NCI-H226 (cell line): ENCODE measurements at places on chromosomes 2 and 18.
A peak's percentile ranks its signal among the peaks of the same experiment; 100 is the strongest.

DNA sequence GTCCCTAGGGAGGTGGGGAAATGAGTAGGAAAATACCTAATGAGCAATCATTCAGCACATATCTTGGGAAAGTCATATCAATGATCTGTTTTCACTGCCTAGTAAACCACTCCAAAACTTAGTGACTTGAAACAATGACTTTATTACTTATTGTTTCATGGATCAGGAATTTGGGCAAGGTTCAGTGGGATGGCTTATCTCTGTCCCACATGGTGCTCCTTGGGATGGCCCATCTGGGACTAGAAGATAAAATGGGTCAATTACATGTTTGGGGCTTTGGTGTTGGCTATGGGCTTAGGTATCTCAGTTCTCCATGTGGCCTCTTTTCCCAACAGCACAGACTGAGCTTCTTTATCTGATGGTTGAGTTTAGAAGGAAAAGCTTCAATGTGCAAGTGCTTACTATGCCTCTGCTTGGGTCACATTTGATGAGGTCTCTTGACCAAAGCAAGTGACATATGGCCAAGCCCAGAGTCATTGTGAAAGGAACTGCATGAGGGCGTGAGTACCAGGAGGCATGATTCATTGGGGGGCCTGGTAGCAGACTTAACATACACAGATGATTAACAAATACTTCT is 218.1 kb upstream of the TNP1 start:
- DNase-seq, result no peak

GRCh38 chr2:121501554-121501953 is 29.1 kb upstream of the RNU4ATAC start:
- no peak for DNase-seq

DNA sequence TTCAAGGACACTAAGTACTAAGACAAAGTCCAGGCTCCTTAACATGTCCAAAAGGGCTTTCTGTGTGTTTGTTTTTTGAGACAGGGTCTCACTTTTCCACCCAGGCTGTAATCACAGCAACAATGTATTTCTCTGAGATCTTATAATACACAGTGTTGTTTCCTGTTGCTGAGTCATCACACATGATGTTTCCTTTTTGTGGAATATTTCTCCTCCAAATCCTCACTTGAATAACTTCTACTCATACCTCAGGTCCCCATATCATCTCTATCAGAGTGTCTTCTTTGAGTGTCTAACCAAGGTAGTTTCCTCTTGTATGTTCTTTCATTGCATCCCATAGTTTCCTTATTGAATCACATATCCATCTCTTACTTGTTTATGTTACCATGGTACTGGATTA is 632.0 kb upstream of the PIK3C3 start:
- DNase-seq, result peak; percentile 20

DNA sequence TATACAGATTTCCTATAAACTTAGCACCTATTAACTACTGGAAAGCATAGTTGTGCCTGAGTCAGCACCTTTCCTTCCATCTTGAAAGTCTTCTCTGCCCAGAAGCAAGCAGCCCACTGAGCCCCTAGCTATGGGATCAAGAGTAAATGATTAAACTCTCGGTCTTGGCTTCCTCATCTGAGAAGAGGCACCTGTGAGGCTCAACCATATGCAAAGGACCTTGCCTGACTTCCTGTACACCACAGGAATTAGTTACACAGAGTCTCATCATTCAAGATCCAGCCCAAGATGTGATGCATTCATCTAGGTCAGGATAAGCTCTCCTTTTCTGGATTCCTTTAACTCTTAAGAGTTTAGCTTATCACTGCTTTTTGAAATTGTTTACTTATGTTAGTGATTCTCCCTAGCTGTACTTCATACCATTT is 96.0 kb downstream of the CDH2 start:
- peak; percentile 61 for DNase-seq

GRCh38 chr18:9333441-9334328 is 888 bp upstream of the TWSG1 start:
- no peak for DNase-seq

DNA sequence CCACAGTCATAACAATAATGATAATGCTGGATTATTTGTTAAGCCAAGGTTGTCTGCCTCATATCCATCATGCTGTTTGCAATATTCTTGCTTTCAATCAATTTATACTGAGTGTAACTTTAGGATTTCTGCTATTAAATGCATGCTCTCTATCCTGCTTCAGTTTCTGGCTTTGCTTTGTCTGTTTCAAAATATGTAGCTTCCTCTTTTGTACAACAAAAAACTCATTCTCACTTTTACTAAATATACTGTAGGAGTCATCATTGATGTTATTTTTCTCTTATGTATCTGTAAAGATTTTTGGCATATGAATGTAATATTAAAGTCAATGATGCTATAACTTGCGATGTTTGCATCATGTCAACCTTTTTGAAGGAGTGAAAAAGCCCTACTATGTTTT is 149.3 kb downstream of the GPD2 start:
- no peak for DNase-seq

GRCh38 chr18:10398571-10398970 is 55.9 kb upstream of the APCDD1 start:
- no peak for DNase-seq
